ENCODE measurements at places on chromosomes 4 and X. TPM values are rescaled to one million over a fixed set of nuclear protein-coding genes. Genes with fewer than 3 reads are reported as not detected.

DNA sequence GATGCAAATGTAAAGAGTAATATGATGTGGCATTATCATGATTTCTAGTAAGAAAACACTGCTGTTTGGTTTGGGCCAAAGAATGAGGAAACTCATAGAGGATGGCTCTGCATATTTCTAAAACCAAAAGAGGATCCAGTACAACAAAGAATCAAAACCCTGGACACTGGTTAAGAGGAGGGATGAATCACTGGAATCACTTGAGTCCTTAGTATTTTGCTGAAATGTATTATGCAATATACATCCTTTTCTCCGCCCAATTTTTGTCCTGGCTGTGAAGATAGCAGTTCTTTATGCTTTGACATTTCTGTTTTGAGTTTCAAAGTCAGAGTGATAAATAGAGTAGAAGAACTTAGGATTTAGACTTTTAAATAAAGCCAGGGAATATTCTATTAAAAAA is 345.9 kb downstream of the PACRGL start:
- DNase-seq: no peak

SOX3 gene
- total RNA-seq: not detected

GRCh38 chr4:6452116-6452896 is 20.1 kb downstream of the PPP2R2C start:
- no peak for DNase-seq

SLC7A11 gene
- 0.30 TPM for total RNA-seq

PABPC1L2A gene
- not detected for total RNA-seq

EMD gene
- total RNA-seq: 95.4 TPM

DNA sequence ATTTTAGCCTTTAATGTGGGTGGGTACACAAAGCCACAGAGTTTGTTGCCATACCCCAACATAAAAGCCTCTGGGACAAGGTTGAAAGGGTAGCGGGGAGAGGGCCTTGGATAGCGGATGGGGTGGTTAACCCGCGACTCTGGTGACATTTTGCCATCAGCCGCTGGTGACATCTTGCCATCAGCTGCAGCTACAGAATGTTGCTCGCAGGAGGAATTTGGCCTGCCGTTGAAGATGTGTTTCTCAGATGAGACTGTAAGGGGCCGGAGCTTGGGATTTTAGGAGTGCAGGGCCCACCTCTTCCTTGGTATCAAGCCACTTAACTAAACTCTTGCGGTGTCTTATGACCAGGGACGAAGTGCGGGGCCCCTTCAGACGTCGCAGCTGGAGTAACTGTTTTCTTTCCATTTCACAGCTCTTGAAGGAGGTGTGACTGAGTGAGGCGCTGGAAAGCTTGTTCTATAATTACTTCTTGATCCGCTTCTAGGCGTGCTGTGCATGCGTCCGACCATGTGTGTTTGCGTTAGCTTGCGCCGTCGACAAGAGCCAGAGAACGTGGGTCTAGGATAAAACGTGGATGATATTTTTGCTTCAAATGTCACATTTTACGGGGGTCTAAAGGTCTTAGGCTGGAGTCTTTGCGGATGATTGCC is 820 bp upstream of the RASL11B start:
- DNase-seq: peak; percentile 6

DNA sequence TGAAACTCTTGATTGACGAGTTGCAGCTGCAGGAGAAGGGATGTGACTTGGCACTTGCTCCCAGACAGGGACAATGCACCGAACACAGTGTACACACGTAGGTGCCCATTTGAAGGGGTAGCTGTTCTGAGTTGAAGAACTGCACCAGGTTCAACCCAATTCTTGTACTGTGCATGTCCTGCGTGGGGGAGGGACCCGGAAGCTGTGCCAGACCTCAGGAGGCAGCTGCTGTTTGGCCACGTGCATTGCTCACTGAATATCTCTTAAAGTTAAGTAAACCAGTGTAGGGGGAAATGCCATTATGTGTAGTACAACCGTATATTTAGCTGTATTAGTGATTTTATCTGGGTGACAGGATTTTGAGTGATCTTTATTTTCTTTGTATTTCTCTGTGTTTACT is 12.0 kb upstream of the RBBP7 start:
- DNase-seq: no peak

KLB gene
- total RNA-seq: not detected

DNA sequence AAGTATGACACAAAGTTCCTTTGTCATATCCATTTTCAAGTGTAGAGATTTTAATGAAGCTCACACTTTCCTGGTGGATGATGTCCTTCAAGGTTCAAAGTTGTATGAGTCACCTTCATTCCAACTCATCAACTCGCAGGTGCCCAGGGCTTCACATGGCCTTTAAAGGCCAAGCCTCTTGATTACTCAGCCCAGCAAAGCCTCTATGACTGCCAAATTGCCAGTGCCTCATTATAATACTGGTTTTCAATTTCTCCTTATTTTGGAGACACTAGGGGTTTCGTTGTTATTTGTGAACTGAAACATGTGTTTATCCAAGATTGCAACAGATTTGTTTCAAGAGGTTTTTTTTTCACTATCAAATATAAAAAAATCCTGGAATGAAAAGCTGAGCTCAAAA is 45.9 kb upstream of the PPP3CA start:
- no peak for DNase-seq

GPC4 gene
- total RNA-seq: not detected

GRCh38 chrX:73668779-73669178 is 105.8 kb downstream of the CHIC1 start:
- no peak for DNase-seq

CNGA1 gene
- total RNA-seq: not detected

DNA sequence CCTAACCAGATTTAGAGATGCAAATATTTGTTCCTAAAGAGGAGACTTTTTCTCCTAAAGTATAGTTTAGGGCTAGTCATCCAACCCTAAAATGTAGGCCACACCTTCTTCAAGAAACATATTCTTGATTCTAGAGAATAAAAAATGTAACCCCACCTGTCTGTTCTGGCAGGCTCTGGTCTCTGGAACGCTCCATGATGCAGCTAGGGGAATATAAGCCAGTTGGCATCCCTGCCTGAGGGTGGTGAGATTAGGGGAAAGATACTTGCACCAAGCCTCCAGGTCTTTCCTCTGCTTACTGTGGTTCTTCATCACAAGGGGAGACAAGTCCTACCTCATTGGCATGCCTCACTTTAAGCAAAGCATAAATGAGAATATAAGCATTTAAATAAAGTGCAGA is 21.2 kb upstream of the TBC1D9 start:
- no peak for DNase-seq

DNA sequence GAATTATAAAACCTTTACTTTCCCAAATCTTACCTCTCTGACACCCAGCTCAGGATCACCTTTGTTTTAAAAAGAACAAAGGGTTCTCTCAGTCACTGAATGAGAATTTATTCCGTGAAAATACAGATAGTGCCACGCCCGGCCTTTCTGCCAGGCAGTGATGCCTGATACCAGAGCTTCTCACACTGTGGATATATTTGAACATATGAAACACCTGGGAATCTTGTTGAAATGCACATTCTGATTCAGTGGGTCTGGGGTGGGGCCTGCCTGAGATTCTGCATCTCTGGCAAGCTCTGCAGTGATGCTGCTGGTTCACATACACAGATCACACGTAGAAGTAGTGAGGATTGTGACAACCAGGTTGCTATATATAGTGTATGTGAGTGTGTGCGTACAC is 46.0 kb downstream of the ELOVL6 start:
- DNase-seq: no peak
